Stimulated activated CD4-positive, alpha-beta T cell treated with anti-CD3 and anti-CD28 coated beads, Interleukin-1b, Interleukin-23, amount 100 ng/mL, for 24 hours (primary cell): ENCODE measurements at places on chromosomes 2 and 18.

DNA sequence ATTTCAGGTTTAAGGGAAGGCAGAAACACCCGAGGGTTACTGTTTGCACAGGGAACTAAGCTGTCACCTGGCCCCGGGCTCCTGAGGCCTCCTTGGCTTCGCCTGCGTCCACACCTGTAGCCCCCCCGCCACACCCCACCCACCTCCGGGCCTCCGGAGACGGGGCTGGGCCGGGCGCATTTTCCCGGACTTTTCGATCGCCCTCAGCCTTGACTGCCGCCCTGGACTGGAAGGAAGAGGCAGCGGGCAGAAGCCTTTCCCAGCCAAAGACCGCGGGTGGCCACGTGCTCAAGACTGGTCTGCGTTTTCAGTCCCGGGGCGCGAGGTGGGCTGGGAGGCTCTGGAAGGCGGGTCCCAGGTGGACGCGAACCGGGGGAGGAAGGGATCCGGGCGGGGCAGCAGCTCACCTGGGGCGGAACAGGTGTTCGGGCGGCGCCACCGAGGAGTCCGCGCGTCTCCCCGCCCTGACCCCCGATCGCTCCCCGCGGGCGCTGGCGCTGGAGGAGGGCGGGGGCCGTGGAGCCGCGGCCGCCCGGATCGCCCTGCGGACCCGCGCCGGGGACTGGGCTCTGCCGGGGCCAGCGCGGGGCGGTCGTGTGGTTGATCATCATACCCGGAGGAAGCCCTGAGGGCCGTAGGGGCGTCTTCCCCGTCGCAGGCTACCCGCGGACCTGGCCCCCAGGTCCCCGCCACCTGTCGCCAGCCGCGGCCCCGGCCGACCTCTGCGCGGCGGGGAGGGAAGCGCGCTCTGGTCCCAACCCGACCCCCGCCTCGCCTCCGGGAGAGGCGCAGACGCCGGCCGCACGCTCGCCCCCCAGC is 3.2 kb downstream of the ID2 start:
- DNase-seq = no peak

- DNase-seq = no peak
These were observed 128.4 kb downstream of the KLHL29 start for GRCh38 chr2:23513245-23513871.

GRCh38 chr18:65567372-65567771 is 183.4 kb upstream of the CDH7 start:
- DNase-seq = no peak

GRCh38 chr18:36889742-36890141 is 60.8 kb downstream of the KIAA1328 start:
- DNase-seq = no peak

DNA sequence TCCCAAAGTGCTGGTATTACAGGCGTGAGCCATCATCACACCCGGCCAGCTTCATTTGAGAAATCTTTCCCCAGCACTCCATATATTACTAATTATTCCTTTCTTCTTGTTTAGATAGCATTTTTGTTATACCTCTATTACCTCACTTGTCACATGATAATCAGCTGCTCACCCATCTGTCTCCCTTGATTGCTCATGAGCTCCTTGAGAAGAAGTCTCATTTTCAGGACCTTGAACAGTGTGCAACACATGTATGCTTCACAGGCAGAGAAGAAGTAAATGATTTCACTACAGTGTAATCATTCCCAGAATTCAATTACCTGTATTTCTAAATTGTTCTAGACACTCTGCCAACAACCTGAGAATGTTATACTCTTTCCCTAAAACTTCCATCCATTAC is 6.2 kb downstream of the PAIP2B start:
- no peak for DNase-seq

GRCh38 chr2:239312081-239312511 is 88.7 kb downstream of the HDAC4 start:
- DNase-seq = no peak

DNA sequence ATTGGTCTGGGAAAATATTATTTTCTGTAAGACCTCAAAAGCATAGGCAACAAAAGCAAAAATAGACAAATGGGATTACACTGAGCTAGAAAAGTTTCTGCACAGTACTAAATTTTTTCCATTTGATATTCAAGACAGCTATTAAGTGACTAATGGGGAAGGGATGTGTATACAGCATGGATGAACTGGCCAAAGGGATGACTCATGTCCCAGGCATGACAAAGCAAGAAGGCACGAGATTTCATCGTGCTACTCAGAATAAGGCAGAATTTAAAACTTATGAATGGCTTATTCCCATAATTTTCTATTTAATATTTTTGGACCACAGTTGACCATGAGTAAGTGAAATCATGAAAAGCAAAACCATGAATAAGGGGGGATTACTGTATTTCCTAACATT is 1250.1 kb upstream of the GYPC start:
- DNase-seq = no peak

- no peak for DNase-seq
These were observed 44.5 kb upstream of the ACVR2A start for GRCh38 chr2:147800316-147800715.

DNA sequence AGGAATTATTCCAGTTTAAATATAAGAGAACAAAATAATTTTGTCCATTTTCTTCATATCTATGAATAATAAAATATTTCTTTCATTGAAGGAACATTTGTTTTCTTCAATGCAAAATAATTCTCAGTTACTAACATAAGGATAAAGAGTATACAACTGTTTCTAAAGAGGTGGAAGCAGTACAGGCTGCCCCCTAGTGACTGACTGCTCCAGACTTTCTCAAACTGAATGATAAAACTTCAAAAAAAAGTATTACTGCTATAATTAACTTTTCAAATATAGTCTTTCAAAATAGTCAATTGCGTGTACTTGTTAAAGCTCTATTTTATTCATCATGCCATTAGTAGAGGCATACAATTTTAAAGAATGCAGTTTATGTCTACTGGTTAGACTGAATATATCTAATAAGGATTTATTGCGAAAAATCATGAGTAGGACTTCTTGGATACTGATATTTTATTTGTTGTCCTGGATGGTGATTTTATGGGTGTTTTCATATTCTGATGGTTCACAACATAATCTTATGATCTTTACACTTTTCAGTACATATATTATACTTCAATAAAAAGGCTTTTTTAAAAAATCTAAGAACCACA is 100.1 kb downstream of the WDPCP start:
- DNase-seq = peak; percentile 0

DNA sequence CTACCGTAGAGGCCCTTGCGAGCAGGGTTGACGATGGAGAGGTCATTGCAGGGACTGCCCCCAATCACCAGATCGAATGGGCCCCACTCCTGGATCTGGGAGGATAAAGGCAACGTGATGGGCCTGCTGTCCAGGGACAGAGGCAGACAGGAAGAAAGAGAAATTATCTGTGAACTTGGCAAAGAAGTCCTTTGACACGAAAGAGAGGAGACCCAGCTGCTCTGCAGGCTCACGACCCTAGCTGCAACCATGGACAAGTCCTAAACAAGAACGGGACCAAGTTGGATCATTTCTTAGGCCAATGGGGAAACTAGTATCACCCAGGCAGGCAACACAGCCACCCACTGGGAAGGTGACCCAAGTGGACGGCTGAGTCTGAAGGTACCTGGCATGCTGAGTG is 72.3 kb upstream of the POMC start:
- no peak for DNase-seq

GRCh38 chr2:36680012-36680411 is 16.5 kb upstream of the VIT start:
- DNase-seq = no peak

DNA sequence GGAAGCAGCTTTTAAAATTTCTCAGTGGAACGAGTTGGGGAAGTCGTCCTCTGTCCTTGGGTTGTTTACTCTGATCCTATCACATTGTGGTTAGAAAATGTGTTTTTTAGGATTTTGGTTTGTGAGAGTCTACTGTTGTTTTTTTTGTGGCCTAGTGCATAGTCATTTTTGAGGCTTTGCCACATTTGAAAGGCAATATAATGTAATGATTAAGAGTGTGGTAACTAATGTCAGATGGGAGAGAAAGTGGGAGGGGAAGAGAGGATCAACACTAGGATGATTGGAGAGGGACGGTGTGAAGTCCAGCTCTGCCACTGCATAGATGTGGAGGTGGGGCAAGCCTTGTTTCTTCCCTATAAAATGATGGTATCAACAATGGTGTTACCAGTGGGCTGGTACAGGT is 8.5 kb downstream of the SP140L start:
- DNase-seq = no peak
